WTC11 (cell line): ENCODE measurements at places on chromosomes 5 and 9.

DNA sequence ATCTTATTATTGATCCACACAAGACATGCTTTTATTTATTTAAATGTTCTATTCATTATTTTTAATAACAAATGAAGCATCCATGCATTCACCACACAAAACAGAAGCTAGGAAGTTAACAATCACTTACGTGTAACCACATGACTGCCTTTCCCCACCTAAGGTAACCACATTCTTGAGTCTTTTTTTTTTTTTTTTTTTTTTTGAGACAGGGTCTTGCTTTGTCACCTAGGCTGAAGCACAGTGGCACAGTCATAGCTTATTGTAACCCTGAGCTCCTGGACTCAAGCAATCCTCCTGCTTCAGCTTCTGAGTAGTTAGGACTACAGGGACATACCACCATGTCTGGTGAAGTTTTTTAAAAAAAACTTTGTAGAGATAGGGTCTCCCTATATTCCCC is 133.0 kb downstream of the DOCK2 start:
- no peak for DNase-seq

DNA sequence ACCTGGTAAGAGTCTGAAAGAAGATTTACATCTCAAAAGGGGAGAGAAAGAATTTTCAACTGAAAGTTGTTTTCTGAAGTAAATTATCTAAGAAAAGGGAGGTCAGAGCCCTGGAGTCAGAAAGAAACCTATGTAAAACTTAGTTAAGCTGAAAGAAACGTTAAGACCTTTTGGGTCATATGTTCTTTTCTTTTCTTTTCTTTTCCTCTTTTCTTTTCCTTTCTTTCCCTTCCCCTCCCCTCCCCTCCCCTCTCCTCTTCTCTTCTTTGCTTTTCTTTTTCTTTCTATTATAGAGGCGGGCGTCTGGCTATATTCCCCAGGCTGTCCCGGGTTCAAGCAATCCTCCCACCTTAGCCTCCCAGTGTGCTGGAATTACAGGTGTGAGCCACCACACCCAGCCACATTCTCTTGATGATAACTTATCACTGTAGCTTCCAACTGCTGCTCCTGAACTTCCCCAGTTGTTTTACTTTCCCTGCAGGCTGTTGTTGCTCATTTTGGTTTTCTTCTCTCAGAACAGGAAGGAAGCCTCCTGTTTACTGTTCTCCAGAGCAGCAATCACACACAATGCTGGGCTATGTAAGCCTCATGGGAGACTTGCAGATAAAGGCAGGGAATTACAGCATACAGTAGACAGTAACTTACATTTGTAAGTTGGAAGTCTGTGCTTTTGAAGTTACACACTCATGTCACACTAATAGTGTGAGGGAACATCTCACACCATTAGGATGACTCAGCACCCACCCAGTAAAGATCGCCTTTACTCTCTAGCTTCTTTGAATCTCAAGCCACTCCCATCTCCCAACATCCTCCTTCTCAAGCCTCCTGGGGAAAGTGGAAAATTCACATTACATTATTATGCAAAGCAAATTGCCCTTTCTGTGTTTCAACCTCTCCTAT is 2216.6 kb upstream of the WWC1 start:
- peak; percentile 23 for DNase-seq

- peak; percentile 56 for DNase-seq
These were observed 24.2 kb upstream of the ELAVL2 start for GRCh38 chr9:23850242-23850689.

- DNase-seq: peak; percentile 49
These were observed 15.7 kb downstream of the SAP30L start for GRCh38 chr5:154461531-154461930.

GRCh38 chr5:172160506-172160905 is 27.5 kb downstream of the STK10 start:
- DNase-seq: no peak

- DNase-seq: peak; percentile 24
These were observed 31.7 kb downstream of the UBE2QL1 start for GRCh38 chr5:6480133-6481051.

DNA sequence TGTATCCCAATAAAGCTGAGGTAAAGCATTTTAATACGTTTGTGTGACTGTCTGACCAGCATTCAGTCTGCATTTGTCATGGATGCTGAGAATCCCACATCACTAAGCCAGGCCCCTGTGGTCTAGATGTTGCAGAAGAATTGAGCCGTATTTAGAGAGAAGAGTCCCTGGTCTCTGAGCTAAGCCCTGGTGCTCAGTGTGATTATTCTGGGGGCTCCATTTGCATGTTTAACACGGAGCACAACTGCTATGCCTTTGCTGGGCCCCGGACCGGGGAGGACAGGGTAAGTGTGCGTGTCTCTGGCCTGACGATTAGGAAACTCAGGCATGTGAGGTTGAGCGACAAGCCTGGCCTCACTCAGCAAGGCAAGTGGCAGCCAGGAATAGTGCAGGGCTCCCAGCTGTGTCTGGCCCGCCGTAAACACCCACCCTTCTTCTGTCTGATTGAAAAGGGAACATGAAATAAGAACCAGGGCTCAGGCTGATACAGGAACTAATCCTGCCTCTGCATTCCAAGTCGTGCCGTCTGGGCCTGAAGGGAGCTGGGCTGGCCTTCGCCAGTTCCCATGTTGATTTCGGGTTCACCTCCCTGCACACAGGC is 22.3 kb downstream of the FAM78A start:
- DNase-seq: no peak

DNA sequence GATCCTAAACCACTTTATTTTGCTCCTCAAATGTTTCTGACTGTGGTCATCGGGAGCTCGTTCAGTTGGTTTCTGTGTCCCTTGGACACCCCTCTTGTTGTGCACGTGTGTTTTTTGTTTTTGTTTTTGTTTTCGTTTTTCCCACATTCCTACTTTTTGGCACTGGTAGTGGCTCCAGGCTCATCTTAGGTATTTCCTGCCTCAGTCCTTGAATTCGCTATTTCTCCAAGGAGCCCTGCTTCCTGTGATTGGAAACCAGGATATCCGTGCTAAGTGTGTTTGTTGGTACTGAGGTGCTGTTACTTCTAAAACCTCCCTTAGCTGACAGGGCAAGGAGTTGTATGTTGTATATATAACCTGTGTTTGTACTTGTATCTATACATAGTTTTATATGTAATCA is 5.9 kb downstream of the HMCN2 start:
- DNase-seq: no peak

DNA sequence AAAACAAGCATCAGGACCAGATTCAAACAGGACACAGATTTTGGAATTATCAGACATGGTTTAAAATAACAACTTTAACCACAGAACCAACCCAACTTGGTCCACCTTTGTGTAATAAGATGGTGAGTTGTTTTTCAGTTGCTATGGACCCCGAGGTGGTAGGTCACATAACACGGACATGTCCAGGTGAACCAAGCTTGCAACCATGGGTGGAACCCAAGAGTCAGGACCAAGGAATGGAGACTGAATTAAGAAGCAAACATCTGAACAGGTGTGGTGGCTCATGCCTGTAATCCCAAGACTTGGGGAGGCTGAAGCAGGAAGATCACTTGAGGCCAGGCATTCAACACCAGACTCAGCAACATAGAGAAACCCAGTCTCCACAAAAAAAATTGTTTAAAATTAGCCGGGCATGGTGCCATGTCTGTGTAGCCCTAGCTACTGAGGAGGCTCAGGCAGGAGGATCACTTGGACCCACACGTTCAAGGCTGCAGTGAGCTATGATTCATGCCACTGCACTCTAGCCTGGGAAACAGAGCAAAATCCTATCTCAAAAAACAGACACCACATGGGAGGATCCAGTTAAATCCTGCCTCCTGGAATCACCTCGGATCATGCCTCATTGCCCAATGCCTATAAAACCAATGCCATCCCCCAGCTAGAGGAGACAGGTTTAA is 10.6 kb downstream of the PTBP3 start:
- DNase-seq: no peak

- no peak for DNase-seq
These were observed 129.6 kb upstream of the CNTLN start for GRCh38 chr9:17005056-17005823.
